ENCODE measurements at places on chromosomes 1 and 21. TPM values are rescaled to one million over a fixed set of nuclear protein-coding genes. Genes with fewer than 3 reads are reported as not detected.

Gene SLC9C2
- total RNA-seq: not detected

Gene CYP4A11
- not detected for total RNA-seq

Gene CRABP2
- total RNA-seq: 1.1 TPM

Gene MDM4
- 12.7 TPM for total RNA-seq

Gene SH2D5
- 0.46 TPM for total RNA-seq

Gene PRAMEF8
- total RNA-seq: not detected

Gene KCNK1
- 7.5 TPM for total RNA-seq

Gene GPR153
- total RNA-seq: 1.4 TPM

Gene GRHL3
- not detected for total RNA-seq

Gene NPHS2
- not detected for total RNA-seq

Gene PGLYRP4
- not detected for total RNA-seq

Gene ASB17
- total RNA-seq: not detected

Gene VWA5B1
- not detected for total RNA-seq

Gene ECM1
- 0.46 TPM for total RNA-seq

Gene NTNG1
- 0.15 TPM for total RNA-seq

Gene C1orf167
- not detected for total RNA-seq

Gene ARHGAP30
- total RNA-seq: not detected

Gene VHLL
- not detected for total RNA-seq

Gene LDLRAP1
- 10.4 TPM for total RNA-seq
